ENCODE measurements at places on chromosomes 5 and 9. TPM values are rescaled to one million over a fixed set of nuclear protein-coding genes. Genes with fewer than 3 reads are reported as not detected.
A peak's percentile ranks its signal among the peaks of the same experiment; 100 is the strongest.

DNA sequence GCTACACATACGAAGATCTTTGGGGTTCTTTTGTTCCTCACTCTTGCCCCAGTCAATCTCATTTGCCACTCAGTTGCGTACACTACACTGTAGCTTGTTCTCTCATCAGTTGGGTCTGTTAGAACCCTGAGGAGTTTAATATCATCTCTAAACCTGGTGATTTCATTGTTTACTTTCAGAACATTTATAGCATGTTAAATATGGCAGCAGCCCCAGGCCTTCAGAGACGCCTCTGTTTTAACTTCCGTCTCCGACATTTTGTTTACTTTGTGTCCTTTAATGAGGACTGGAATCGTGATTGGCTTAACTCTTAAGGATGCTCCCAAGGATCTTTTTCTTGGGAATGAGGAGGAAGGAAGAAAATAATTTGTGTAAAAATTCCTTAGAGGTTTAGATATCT lies 510.1 kb downstream of the NR2F1-AS1 start:
- no peak for DNase-seq

SLF1 gene
- 10.4 TPM for polyA plus RNA-seq

DNA sequence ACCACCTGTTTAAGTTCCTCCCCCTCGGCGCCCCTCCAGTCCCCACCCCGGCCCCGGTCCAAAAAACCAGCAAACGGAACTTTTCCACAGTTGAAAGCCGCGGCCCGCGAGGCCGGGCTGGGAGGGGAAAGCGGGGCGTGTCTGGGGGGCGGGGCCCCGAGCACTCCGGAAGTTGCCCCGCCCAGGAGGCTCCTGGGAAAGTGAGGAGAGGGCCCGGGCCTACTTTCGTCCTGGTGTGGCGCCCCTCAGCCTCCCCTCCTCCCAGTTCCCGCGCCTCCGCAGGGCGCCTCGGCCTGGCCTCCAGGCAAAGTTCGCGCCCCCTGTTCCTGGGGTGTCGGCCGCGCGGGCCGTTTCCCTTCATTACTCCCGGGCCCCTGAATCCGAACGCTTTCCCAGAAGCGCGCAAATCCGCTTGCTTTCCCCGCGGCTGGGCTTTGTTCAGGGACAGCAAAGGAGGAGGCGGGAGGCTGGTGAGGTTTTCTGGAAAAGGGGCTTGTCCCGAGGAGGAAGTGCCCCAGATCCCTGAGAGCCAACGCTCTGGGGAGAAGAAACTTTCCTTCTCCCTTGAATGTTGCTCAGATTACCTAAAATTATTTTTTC lies 4.5 kb upstream of the DMRT3 start:
- DNase-seq, result peak; percentile 62

DNA sequence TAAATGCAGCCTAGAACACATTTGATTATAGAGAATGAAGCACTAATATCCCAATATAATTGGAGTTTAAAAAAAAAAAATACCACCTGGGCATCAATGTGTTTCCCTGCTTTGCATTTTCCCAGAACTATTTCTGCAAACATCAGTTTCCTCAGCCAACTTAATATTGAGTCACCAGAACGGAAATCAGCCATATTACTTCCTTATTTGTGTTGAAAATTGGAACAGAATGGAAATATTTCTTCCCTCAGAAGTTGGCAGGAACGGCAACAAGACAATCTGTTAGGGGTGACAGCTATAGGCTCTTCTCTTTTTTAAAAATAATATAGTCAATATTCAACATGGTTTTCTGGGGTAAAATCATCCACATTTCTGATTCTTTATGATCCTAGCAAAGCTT lies 4.0 kb downstream of the MFAP3 start:
- DNase-seq, result peak; percentile 71

- DNase-seq, result no peak
Measured at GRCh38 chr9:88873635-88874034, 117.6 kb upstream of the S1PR3 start.

- DNase-seq, result peak; percentile 9
Measured at GRCh38 chr5:133644000-133644865, 31.9 kb upstream of the FSTL4 start.

DNA sequence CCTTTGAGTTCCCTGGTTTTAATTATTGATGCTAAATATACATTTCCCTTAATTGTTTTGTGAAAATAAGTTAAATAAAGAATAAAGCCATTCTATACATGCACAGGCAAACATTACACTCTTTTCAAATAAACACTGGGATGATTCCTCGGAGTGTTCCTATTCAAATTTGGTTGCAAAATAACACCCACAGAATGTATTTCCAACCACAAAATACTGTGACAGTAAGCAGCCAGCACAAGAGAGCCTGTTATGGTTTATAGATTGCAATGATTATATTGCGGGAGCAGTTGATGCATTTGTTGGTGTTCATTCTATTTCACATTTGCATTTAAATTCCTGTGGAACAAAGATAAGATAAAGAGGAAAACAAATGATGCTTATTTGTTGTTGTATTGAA lies 632.6 kb upstream of the WWC1 start:
- DNase-seq, result no peak

DNA sequence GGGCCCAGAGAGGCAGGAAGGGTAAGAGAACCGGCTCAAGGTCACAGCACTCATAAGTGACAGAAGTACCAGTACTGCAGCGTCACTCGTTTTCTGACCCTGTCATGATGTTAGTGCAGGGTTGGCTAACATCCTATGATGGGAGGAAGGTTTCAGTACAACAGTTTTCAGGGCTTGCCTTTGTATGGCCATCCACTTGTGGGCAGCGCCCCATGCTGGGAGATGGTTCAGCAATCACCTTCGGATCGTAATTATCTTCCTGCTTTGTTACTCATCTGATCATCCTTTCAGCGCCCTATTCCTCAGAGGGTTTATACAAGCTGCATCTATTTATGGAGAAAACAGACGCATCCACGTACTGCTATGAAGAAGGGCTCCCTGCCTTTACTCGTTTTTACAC lies 2.4 kb downstream of the MAP1B start:
- peak; percentile 43 for DNase-seq

DNA sequence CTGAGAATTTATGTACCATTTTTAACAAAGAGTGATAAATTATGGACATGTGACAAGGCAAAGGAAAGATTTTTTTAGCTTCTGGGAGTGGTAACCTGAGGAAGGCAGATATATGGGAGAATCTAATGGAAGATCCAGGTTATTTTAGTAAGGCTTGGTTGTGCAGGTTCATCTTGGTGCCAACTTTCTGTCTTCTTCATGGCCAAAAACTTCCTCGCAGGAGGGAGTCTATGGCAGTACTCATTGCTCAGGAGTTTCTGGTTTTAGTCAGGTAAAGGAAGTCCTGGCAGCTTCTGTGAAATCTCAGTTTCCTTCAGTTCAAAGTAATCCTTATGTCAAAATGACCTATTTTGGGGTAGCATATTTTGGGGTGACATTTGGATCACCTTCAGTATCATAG lies 248.3 kb upstream of the KCNN2 start:
- no peak for DNase-seq

DNA sequence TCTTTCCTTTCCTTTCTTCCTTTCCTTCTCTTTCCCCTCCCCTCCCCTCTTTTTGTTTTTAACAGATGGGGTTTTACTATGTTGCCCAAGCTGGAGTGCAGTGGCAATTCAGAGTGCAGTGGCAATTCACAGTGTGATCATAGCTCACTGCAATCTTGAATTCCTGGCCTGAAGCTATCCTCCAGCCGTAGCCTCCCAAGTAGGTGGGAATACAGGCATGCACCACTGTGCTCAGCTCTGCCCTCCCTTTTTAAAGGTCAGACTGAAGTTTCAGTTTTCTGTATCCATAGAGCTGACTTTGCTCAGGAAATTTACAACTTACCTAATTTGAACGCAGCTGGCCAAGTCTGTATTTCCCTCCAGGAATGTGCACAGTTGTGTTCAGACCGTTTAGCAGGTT lies 696 bp downstream of the CCL28 start:
- no peak for DNase-seq

DNA sequence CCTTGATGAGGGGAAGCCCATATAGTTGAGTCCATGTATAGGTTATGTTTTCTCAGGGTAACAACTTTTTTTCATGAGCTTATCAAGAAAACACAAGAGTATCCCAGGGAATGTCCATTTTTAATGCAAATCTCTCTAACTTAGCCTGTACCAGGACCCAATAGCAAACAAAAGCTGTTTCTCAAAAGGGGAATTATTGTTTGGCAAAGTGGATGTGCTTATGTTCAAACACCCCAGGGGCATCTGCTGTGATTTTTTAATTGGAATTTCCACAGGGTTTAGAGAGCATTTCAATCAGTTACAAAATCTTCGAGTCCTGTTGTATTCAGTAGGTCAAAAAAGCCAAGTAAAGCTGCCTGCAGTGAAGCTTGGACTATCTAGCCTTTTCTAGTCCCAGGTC lies 33.4 kb upstream of the CSNK1G3 start:
- DNase-seq, result no peak

- no peak for DNase-seq
Measured at GRCh38 chr9:8284884-8285283, 485.3 kb upstream of the DMAC1 start.

DNA sequence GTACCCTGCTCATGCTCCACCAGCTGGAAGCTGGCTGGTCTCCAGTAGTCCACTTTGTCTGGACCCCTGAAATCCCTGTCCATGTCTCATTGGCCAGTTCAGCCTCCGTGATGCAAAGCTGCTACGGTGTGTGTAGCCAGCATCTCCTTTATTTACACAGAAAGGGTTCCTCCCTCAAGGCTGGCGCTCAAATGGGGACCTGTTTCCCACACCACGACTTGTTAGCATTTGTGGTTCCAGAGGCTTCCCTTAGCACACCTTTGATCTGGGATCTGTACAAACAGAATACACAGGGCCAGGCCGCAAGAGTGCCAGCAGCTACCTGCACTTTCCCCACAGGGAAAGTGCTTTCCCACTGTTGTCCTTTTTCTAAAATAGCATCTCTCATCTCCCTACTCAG lies 5.7 kb upstream of the SMU1 start:
- no peak for DNase-seq

GRCh38 chr5:124876566-124876965 lies 130.1 kb upstream of the ZNF608 start:
- DNase-seq, result no peak

DNA sequence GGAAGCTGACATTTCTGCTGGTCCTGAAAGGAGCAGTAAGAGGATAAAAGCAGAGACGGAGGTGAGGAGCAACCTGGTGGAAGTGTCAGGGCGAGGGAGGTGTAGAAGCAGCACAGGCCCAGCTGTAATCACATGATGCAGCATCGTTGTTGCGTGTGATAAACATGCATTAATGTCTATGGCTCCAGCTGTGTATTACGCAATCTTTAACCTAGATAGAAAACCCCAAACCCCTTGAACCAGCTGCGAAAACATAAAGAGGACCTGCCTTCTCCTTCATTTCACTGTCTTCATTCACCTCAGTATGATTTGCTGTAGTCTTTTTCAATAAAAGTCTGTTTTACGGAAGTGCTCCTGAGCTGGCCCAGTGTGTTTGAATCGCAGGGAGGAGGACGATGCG lies 162.9 kb downstream of the NTRK2 start:
- DNase-seq, result no peak
